OCI-LY7 (cell line): ENCODE measurements at places on chromosomes 7 and 10.

- no peak for DNase-seq
These were observed 15.8 kb downstream of the MAT1A start for GRCh38 chr10:80273523-80274170.

GRCh38 chr10:123599366-123599849, 66.7 kb upstream of the GPR26 start:
- DNase-seq: no peak

- no peak for DNase-seq
These were observed 13.9 kb downstream of the STX1A start for GRCh38 chr7:73705551-73705920.

DNA sequence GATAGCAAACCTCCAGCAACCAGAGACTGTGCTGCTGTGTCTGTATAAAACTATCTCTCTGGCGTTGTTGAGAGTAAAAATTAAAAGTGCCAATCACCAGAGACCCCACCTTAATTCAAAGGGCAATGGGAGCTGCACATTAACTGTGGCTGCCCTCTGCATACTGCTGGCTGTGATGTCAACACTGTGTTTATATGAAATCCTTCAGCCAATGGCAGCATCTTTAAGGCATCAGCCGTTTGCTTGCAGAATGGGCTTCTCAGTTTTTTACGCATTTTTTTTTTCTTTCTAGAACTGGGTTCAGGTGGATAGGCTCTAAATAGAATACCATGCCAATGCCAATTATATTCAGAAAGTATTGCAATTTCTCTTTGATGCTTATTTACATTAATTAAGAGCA, 47.7 kb downstream of the CHN2 start:
- DNase-seq: no peak

DNA sequence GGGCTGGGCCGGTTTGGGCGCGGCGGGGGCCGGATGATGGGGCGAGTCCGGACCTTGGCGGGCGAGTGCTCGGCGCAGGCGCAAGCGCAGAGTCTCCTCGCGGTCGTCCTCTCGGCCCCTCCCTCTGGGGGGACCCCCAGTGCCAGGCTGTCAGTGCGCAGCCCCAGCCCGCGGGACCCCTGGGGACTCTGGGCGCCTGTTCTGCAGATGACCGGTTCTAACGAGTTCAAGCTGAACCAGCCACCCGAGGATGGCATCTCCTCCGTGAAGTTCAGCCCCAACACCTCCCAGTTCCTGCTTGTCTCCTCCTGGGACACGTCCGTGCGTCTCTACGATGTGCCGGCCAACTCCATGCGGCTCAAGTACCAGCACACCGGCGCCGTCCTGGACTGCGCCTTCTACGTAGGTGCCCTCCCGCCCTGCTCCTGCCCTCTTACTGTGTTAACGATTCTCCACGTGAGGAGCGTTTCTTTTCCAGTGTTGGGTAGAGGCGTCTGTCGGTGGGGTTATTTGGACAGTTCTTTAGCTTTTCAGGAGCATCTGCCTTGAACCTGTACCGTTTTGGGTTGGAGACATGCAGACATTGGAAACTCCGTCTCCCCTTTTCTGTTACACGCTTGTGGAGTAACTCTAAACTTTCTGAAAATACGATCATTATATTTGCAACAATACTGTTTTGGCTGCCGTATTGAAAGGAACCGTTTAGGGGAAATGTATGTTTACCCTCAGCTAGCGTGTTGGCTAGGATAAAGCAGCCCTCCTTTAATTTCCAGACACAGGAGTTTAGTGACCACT, 706 bp downstream of the BUB3 start:
- peak; percentile 69 for DNase-seq

DNA sequence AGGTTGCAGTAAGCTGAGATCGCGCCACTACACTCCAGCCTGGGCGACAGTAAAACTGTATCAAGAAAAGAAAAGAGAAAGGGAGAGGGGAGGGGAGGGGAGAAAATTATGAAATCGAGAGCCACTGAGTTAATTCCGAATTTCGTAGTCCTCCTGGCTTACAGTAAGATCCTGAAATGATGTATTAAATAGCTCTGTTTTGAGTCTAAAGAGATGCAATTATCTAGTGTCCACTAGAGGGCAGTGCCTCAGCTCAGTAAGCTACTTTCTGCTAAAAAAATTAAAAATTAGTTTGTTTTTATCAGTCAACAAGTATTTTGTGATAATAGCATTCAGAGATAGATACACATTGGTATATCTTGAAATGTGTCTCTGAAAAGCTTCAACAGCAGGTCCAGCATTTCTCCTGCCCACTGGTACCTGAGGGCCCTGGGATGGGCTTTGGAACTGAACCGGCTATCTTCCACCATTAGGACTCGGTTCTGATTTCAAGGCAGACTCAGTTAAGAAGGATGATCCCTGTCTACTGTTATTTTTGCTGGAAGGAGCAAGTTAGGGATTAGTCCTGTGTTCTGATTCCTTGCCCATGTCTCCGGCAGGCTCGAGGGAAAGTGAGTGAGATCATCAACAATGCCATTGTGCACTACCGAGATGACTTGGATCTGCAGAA, 19.5 kb downstream of the TSPAN33 start:
- DNase-seq: peak; percentile 69

- DNase-seq: no peak
These were observed 1.4 kb downstream of the JCAD start for GRCh38 chr10:30057894-30058556.
